ENCODE measurements at places on chromosomes 13 and 19.

DNA sequence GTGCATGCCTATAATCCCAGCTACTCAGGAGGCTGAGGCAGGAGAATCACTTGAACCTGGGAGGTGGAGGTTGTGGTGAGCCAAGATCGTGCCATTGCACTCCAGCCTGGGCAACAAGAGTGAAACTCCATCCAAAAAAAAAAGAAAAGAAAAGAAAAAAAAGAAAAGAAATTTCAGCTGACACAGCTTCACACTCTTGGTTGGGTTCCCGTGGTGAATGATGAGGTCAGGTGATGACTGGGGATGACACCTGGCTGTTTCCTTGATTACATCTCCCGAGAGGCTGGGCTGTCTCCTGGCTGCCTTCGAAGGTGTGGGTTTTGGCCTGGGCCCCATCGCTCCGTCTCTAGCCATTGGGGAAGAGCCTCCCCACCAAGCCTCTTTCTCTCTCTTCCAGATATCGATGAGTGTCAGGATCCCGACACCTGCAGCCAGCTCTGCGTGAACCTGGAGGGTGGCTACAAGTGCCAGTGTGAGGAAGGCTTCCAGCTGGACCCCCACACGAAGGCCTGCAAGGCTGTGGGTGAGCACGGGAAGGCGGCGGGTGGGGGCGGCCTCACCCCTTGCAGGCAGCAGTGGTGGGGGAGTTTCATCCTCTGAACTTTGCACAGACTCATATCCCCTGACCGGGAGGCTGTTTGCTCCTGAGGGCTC lies 22.0 kb downstream of the LDLR start:
- DNase-seq = no peak

- DNase-seq = no peak
These were observed 2.8 kb downstream of the TBC1D17 start for GRCh38 chr19:49880162-49880869.

DNA sequence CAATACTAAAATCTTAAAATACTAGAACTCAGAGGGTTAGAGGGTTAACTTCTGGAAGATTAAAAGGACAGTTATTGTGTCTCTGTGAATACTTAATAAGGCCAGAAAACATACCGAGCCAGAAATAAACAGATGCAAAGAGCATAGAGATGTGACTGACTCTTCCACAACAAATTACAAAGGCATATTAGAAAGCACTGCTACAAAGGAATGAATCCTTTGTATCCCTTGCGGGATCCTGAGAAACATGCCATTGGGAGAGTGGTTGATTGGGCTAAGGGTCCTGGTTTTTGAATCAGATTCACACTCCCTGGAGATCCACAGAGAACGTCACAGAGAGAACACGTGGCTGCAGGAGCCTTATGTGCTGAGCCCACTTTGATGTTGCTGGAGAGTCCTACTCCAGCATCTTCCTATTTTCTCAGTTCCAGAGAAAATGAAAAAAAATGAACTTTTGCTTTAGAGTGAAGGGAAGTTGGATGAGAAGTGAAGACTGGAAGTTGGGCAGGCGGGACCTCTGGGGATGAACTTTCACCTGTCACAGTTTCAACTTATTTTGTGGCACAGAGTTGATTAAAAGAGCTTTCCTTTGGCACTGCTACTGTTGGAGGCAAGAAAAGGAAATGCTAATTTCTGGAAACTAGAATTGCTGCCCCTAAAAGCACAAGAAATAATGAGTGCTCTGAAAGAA lies 309.9 kb downstream of the DCT start:
- DNase-seq = no peak

DNA sequence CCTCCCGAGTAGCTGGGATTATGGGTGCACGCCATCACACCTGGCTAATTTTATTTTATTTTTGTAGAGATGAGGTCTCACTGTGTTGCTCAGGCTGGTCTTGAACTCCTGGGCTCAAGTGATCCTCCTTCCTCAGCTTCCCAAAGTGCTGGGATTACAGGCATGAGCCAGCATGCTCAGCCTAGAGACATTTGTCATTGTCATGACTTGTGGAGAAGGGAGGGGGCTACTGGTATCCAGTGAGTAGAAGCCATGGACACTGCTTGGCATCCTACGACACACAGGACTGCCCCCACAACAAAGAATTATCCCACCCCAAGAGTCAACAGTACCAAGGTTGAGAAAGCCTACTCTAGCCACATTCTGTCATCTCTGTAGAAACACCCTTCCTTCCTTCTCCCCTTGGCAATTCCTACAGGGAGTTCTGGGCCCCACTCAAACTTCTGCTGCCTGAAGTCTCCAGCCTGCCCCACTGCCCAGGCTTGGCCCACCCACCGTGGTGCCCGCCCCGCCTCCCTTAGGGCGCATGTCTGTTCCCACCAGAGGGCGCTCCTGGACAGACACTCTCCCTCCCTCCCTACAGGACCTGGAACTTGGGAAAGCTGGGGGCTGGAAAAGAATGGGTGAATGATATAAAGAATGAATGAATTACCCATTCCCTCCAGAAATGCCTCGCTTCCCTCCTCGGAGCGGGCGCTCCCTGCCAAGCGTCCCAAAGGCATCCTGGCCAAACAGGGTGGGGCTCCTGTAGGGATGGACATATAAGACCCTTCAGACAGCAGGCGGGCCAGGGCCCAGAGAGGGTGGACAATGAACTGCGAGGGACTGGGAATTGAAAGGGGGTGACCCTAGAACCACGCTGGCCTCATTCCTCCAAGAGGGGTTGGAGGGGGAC lies 5.5 kb upstream of the EMP3 start:
- DNase-seq = peak; percentile 71

GRCh38 chr19:5628461-5628860 lies 5.6 kb downstream of the SAFB start:
- no peak for DNase-seq

DNA sequence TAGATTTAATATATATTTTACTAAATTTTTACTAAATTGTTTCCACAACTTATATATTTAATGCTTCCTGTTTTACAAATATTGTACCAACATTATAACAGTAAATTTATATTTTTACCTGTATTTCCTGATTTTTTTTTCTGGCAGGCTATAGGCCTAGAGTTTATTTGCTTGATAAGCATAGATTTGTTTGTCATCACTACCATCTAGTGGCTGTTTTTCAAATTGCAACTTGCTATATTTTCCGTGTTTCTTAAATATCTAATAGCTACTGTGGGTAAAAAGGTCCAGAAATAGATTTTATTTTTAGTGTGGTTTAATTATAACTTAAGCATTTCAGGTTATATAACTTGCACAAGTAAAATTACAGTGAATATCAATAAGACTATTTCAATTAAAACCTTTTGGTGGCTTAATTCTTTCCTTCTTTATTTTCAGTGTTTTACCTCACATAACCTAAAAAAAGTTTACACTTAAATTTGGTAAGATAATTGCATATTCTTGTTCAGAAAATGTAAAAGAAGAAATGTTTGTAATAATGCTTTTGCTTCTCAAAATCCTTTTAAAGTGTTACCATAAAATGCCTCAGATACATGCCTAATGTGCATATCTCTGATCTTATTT lies 60.6 kb downstream of the NDFIP2 start:
- peak; percentile 75 for DNase-seq

DNA sequence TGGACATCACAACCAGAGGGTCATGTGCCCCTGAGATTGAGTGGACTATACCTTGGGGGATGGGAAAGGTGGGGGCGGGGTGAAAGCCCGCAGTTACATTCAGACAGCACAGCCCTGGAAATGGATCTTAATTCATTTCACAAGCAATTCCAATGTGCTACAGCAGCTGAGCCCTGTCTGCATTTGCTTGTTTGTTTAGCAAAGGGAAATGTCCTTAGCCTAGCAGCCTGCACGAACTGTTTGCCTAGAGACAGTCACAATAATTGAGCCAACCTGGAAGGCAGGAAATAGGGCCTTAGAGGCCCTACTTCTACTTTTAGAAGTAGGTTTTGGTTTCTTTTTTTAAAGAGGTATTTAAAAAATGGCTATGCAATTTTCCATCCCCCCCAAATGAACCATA lies 177.3 kb upstream of the KL start:
- DNase-seq = peak; percentile 35

DNA sequence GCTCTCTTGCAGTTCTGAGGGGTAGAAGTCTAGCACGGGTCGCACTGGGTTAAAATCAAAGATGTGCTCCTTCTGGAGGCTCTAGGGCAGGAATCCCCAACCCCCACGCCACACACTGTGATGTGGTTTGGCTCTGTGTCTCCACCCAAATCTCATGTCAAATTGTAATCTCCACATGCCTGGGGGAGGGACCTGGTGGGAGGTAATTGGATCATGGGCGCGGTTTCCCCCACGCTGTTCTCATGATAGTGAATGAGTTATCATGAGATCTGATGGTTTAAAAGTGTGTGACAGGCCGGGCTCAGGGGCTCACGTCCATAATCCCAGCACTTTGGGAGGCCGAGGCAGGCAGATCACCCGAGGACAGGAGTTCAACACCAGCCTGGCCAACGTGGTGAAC lies 26.6 kb upstream of the CALM3 start:
- no peak for DNase-seq

DNA sequence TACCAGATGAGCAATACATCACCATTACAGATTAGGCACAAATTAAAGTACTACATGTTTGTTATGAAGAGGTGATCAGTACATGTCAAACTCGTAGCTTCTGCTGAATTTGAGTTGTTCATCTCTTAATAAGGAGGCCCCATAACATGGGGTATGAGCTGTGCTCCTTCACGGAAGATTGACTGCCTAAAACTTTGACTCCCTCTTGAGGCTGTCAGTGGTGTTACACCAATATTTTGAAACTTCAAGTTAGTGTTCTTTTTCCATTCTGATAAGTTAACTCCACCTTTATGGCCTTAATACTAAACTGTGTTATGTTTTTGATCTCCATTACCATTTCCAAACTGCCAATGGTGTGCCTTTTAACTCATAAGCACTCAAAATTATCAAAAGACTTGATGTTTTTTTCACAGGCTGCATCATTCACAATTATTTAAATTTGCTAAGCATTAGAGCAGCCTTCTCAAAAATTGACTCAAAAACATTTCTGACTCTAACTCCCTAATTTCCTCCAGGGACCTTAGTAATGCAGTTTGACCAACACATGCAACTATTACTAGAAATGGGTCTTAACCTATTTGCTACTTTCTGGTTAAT lies 1591.5 kb downstream of the PCDH9 start:
- DNase-seq = peak; percentile 7

DNA sequence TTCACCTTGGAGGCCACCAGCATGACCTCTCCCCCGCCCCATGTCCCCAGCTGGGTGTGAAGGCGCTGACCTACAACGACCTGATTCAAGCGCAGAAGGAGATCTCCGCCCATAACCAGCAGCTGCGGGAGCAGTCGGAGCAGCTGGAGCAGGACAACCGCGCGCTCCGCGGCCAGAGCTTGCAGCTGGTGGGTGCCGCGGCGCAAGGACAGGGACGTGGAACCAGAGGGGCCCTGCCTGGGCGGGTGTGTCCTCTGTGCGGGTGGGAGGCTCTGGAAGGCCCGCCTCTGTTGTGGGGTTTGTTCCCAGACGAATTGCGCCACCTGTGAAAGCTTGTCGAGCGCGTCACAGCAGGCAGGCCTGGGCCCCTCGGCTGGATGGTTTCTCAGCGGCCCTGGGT lies 22.3 kb downstream of the PLEKHJ1 start:
- DNase-seq = no peak

DNA sequence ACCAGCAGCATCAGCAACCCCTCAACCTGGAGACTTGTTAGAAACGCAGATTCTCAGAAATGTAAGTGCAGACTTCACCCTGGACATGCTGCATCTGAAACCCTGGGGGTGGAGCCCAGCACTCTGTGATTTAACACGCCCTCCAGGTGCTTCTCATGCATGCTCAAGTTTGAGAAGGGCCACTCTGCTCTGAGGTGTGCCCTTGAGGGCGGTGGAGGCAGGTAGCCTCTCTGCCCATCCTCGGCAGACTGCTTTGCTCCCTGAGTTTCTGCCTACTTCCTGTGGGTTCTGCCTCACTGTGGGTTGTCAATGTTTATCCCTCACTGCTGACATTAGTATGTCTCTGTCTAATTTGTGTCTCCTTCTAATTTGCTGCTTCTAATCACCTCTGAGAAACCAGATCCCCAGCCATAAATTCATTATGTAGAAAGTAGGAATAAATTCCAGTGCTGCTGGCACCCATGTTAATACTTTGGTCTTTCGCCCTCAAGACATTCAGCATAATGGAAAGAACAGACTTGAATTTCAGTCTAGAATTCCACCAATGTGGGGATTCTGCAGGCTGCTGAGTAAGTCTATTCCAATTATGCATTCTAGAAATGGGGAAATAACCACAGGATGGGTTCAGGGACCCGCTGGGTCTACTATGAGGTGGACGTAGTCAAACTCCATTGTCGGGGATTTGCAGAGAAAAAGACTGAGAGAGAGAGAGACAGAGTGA lies 51.3 kb upstream of the CYSLTR2 start:
- DNase-seq = no peak

GRCh38 chr13:94342436-94343242 lies 136.8 kb downstream of the DCT start:
- no peak for DNase-seq

- DNase-seq = no peak
These were observed 140.6 kb downstream of the IRS2 start for GRCh38 chr13:109645831-109646230.

GRCh38 chr19:482186-483041 lies 13.9 kb upstream of the MADCAM1 start:
- no peak for DNase-seq

DNA sequence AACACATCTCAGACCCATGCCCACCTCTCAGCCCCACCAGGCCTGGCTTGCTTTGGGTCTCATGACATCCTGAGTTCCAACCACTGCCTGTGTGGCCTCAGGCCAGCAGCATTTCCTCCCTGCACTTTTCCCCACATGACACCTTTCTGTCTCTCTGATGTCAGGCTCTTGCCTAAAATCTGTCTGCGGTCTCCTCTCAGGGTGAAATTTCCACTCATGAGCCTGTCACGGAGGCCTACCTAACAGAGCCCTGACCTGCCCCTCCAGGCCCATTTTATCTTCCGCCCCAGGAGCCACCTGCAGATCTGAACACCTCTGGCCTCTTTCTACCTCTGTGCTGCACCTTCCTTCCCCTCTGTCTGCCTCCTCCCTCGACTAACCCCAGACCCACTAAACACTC lies 93.5 kb downstream of the ZDHHC20 start:
- no peak for DNase-seq

- DNase-seq = no peak
These were observed 98.3 kb downstream of the SLC7A1 start for GRCh38 chr13:29497137-29497654.

GRCh38 chr19:8196271-8196927 lies 12.8 kb upstream of the CERS4 start:
- DNase-seq = no peak

- no peak for DNase-seq
These were observed 6.0 kb upstream of the ATP8A2 start for GRCh38 chr13:25365720-25366235.

Data from activated CD4-positive, alpha-beta T cell treated with anti-CD3 and anti-CD28 coated beads, Interleukin-2, Interleukin-4, amounts not matched to agents 100 ng/mL and 50 ng/mL, durations not matched to agents 16 hours and 8 hours (primary cell).